Omental fat pad (tissue), 4 donors: ENCODE measurements at places on chromosomes 11 and 22.

DNA sequence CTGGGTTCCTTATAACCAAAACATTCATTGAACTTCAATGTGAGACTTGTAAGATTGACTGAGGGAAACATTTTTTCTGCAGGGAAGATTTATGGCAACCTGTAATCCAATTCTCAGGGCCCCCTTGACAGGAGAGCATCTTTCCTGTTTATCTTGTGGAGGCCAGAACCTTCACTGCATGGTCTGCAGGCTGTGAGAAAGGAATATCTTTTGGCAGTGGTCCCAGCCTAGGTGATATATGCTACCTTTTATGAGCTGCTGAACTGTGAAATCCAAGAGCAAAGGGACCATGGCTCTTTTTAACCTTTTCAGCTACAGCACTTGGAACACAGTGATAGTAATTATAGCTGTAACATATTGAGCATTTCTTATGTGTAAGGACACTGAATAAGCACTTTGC lies 590.2 kb upstream of the B3GAT1 start:
- no peak for DNase-seq

DNA sequence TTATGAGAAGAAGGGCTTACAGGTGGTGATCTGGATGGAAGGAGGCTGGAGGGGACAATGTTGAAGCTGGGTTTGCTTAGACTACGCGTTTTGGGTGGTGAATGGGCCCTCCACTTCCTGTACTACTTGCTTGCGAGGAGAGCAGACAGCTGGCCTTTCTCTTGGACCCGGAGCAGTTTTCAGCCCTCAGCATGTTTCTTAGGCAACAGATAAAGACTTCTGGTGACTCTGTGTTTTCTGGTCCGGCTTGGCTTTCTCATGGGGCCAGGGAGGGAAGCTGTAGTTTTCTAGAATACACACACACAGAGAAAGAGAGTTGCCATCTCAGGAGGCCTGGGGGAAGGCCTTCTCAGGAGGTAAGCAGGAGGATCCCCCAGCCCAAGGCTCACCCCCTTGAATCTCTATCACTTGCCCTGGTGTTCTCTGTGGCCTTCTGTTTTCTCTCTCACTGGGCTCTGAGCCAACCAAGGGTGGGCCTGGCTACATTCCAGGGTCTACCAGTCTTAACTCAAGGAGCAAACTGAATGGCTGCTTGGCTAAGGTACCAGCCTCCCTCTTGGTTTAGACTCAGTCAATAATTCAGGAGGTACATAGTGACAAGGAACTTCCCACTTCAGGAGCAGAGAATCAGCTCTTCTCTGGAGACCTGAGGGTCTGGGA lies 2.4 kb downstream of the CCS start:
- no peak for DNase-seq

DNA sequence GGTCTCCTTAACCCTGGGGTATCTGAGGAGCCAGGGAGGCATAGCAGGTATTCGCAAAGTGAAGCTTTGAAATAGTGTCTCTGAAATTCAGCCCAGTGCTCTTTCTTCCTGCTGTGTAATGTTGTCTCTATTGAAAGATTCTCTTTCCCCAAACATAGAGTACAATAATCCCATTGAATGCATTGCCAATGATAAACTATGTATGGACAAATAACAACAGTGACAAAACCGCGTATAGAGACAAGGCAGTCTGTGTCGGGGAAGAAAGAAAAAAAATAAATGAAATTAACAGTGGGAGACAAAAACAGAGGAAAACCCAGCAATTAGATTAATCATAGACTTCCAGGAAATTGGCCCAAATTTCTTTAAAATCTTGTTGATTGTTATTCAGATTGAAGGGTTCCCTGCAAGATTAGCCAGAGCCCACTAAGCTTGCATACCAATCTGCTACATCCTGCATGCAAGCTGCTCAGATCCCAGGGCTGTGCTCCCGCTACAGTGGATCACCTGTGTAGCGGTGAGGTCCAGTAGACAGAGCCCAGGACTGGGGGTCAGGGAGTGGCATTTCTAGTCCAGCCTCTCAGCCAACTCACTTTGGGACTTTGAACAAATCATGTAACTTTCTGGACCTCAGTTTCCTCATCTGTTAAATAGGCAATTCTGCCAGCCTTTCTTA lies 492.8 kb downstream of the INSC start:
- no peak for DNase-seq

DNA sequence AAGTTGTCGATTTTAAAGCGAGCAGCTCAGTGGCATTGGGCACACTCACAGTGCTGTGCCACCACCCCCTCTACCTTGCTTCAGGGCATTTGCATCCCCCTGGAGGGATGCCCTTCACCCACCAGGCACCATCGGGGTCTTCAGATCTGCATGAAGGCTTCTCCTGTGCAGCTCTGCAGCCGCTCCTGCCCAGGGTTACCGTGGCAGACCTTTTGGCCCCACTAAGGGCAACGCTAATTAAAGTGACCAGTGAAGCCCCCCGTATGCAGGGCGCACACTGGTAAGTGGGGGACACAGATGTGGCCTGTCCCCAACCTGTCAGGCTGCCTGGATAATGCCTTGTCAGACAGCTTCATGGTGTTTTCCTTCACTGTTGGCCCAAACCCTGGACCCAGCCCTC lies 1117.7 kb downstream of the BRD1 start:
- DNase-seq, result no peak

- DNase-seq, result no peak
Measured at GRCh38 chr11:116503216-116504160, 269.3 kb downstream of the BUD13 start.

GRCh38 chr11:73398721-73399120 lies 22.5 kb downstream of the RELT start:
- no peak for DNase-seq

DNA sequence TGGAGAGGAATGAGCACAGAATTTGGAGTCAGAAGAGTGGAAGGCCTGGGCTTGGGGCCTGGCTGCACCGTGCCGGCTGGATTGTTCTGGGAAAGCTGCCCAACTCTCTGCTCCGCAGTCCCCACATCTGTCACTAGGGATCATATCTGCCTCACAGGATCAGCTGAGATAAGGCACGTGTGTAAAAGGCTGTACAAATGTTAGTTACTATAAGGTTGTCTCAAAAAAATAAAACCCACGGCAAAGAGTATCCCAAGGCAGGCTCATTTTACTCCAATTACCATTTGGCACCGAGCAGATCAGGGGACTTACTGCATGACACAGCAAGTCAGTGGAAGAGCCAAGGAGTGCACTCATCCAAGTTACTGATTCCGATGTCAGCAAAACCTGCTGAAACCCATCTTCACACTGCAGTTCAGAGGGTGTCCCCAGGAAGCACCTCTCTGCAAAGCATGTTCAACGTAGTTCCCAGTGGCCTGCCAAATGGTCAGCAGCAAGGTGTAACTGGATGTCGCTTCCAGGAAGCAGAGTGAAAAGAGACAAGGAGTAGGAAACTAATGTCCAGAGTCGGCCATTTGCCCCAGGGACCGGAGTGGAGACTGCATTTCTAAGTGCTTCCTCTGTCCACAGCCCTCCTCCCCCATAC lies 18.1 kb upstream of the MRTFA start:
- DNase-seq, result no peak

DNA sequence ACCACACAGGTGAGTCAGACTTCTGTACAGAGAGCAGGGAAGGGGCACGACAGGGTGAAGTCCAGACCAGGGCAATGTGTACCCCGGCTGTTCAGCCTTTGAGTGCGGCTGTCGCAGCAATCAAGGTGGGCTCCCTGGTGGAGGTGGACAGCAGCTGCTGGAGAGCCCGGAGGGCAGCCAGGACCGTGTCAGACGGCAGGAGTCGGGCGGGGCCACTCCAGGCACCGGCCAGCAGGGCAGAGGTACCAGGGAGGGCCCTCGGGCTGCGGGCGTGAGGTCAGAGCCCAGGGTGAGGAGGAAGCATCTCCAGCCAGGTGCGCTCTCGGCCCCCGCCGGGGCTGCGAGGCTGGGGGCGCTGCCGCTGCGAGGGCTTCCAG lies 802 bp upstream of the PIM3 start:
- DNase-seq, result no peak

DNA sequence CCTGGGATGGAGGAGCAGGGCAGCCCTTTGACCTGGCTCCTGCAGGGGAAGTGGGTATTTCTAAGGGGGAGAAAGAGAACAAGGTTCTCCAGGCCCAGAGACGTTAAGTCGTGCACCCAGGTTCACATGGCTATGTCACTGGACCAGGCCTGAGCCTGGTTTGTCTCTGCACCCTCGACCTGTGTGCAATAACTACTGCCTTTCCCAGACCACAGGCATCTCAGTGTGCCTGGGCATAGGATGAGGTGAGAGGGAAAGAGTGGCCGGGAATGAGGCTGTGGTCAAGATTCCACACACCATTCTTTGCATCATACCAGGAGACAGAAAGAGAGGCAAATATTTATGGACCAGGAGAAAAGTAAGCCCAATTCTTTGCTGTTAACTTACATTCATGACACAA lies 66.8 kb downstream of the PRR5L start:
- DNase-seq, result no peak

DNA sequence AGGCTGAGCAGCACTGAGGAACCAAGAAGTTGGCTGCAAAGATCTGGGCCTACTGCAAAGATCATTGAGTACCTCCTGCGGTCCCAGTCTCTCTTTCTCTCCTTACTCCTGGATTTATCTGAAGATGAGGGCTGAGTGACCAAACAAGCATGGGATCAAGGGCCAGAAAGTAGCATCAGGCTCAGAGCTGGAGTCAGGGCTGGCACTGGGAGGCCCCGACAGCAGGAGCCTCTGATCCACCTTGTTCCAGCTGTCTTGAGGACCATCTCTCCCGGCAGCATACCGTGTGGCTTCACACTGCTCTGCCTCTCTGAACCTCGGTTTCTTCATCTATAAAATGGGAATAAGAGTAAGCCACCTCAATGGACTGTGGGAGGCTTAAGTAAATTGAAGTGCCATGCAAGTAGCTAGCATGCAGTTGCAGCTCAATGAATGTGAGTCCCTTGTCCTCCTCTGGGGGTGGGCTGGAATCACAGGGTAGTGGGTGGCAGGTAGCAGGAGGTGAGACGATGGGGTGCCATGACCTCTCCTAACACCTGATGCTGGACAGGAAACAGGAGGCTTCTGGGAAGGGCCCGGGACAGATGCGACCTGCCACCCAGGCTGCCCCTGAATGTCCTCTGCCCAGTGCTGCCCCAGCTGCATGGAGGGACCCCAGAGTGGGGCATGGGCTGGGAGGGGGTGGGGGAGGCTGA lies 52.5 kb upstream of the PRDM11 start:
- no peak for DNase-seq

GRCh38 chr11:82936261-82936660 lies 34.7 kb downstream of the DDIAS start:
- DNase-seq, result no peak

DNA sequence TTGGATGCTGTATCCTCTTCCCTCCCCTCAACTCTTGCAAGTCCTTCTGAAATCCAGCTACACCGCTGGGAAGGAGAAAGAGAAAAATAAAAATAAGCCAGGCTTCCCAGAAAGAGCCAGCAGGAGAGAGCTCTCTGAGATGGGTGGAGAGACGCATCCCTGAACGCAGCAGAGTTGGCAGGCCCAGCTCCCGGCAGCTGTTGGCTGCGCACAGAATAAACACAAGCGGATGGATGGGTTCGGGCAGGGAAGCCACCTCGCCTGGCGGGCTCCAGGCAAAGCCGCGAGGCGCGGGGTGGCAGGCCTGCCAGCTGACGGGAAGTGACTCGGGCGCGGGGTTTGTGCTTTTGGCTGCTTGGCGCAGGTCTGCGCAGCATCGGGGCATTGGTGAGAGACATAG lies 537.7 kb downstream of the MIAT start:
- no peak for DNase-seq

DNA sequence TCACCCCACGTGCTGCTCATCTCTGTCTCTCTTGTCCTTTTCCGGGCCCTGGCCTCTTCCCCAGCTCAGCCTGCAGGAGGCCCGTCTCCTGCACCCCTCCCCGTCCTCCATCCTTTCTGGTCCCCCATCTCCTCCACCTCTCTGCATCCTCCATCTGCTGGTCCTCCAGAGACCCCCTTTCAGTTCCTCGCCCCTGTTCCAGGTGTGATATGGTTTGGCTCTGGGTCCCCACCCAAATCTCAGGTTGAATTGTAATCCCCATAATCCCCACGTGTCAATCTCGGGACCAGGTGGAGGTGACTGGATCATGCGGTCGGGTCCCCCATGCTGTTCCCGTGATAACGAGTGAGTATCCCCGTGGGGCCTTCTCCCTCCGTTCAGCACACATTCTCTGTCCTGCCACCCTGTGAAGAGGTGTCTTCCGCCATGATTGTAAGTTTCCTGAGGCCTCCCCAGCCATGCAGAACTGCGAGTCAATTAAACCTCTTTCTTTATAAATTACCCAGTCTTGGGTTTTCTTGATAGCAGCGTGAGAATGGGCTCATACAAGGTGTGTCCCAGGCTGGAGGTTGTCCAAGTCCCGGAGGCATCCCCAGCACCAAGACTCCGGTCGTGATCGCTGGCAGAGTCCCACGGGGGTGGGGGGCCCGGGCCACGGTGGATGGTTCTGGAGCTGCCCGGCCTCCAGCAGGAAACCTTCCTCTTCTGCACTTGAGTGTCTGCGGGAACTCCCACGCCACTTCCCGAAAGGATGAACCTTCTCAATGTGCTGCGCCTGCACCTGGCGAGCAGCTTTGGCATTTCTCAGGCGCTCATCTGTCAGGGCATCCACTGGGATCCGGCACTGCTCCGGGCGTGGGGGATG lies 29.0 kb upstream of the TOLLIP start:
- DNase-seq, result peak; percentile 20

DNA sequence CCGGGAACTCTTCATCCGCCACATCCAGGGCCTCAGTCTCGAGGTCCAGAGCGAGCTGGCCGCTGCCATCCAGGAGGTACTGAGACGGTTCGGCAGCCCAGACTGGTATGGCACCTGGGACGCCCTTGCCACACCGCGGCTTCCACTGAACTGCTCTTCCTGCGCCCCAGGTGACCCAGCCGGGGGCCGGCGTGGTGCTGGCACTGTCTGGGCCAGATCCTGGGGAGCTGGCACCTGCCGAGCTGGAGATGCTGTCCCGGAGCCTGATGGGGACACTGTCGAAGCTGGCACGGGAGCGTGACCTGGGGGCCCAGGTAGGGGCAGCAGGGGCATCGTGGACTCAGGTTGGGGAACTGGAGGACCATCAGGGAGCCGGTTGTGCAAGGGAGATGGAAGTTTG lies 1.4 kb downstream of the CCDC88B start:
- DNase-seq, result no peak
